ENCODE measurements at places on chromosomes 1 and 21. TPM values are rescaled to one million over a fixed set of nuclear protein-coding genes. Genes with fewer than 3 reads are reported as not detected.
A peak's percentile ranks its signal among the peaks of the same experiment; 100 is the strongest.

Gene SMIM1
- total RNA-seq, result 6.8 TPM

DNA sequence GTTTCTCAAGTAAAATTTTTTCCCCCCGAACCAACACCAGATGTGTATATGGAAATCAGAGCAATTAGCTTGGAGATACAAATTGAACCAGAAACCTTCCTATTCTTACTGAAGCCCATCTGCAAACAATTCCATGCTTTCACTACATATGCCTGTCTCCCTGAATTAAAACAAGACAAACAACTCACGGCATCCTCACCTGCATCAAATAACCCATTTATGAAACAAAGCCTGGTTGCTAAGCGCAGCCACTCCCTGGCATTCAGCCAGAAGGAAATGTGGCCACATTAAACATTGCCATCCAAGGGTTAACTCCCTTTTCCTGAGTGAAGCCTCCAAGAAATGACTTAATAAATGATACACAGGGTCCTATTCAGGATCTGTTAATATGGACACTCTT, 55.3 kb downstream of the APP start:
- no peak overlapping the region for H3K27ac ChIP-seq
- H3K4me3 ChIP-seq, result no peak overlapping the region
- no peaks in the 10 kb centered on the region for H3K36me3 ChIP-seq

- peaks cover 18% of the 10 kb centered on the region for H3K4me1 ChIP-seq
- H3K27me3 ChIP-seq, result no peaks in the 10 kb centered on the region
- no peak for DNase-seq
- peaks cover 25% of the 10 kb centered on the region for H3K36me3 ChIP-seq
These were observed 7.0 kb downstream of the SH3BP5L start for GRCh38 chr1:248818505-248819374.

DNA sequence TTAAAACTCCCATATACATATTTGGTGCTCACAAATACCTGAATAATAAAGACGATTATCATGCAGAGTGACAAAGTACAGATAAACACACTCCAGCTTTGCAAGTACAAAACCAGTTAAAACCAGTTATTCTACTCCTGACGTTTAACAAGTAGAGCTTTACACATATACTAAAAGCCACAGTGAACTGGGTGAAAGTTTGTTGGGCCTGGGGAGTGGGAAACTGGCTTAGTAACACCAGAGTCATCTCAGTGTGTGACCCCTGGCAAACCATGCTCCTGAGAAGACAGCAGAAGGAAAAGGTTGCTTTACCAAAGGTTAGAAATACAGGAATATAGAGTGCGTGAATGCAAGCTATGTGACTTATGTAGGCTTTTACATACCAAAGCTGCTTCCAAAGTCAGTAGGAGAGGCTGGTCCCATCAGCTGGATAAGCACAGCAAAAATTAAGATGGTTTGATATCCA, 148.1 kb downstream of the NRIP1 start:
- H3K27ac ChIP-seq, result no peak overlapping the region
- H3K36me3 ChIP-seq, result no peaks in the 10 kb centered on the region
- DNase-seq, result no peak
- no peaks in the 10 kb centered on the region for H3K27me3 ChIP-seq

DNA sequence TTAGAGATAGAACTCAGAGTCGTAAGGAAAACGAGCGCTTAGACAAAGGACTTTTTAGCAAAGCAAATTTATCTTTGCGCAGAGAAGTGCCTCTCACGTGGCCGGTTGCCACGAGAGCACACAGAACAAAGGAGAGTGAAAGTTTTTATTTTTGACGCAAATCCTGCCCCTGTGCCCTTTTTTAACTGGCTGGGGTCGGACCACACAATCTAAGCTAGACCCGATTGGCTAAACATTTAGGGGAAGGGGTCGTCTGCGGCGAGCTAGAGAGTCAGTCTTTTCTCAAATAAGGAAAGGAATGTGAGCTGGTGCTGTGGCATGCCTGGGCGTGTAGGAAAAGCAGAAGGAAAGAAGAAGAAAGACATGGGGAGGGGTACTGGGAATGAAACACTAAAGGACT, 2.4 kb downstream of the KRTAP10-2 start:
- no peaks in the 10 kb centered on the region for H3K4me1 ChIP-seq
- DNase-seq, result no peak
- H3K4me3 ChIP-seq, result no peak overlapping the region
- no peak overlapping the region for H3K27ac ChIP-seq

GRCh38 chr1:212838145-212838544, 9.3 kb downstream of the SPATA45 start:
- H3K27me3 ChIP-seq, result no peaks in the 10 kb centered on the region
- no peak for DNase-seq
- H3K4me3 ChIP-seq, result no peak overlapping the region
- peaks cover 11% of the 10 kb centered on the region for H3K4me1 ChIP-seq

DNA sequence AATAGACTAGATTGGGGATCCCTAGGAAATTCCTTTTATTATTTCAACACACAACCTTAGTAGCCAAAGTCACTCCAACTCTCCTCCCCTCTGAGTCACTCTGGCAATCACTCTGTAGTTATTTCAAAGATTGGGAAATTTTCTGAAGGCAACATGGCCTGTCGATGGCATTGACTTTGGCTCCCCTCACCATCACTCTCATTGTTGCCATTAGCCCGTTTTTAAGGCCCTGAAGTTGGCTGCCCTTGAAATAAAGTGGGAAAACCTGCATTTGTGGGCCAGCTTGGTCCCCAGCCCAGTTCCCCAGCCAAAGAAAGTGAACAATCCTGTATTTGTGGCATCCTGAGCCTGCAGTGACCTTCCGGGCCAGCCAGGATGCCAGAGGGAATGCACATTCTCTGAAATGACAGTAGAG, 52.5 kb downstream of the CDC7 start:
- H3K27ac ChIP-seq, result no peak overlapping the region
- H3K36me3 ChIP-seq, result no peaks in the 10 kb centered on the region
- H3K27me3 ChIP-seq, result no peaks in the 10 kb centered on the region
- no peak overlapping the region for H3K4me3 ChIP-seq
- no peaks in the 10 kb centered on the region for H3K4me1 ChIP-seq

DNA sequence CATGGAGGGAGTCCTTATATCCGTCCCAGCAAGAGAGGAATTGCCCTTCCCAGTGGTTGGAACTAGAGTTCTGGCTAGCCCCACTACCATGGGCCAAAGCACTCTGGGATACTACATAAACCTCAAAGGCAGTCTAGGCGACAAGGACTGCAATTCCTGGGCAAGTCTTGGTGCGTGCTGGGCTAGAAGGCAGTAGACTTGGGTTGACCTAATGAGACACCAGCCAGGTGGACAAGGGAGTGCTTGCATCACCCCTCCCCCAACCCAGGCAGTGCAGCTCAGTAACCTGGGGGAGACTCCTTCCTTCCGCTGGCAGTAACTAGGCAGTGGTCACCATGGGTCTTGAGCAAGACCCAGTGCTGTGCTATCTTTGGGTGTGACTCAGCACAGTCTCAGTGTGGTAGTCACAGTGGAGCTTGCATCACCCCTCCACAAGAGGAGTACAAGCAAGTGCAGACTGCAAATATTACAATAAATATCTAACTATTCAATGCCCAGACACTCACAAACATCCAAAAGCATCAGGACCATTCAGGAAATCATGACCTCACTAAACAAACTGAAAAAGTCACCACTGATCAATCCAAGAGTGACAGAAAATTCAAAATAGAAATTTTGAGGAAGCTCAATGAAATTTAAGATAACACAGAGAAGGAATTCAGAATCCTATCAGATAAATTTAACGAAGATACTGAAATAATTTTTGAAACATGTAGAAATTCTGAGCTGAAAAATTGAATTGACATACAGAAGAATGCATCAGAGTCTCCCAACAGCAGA, 84.7 kb upstream of the LYPLAL1 start:
- no peaks in the 10 kb centered on the region for H3K27me3 ChIP-seq
- H3K27ac ChIP-seq, result no peak overlapping the region
- DNase-seq, result peak; percentile 30
- H3K4me1 ChIP-seq, result no peaks in the 10 kb centered on the region
- H3K36me3 ChIP-seq, result no peaks in the 10 kb centered on the region
